Body of pancreas (tissue), 4 donors: ENCODE measurements at places on chromosomes 6 and 20.

GRCh38 chr6:109034526-109034925 is 60.1 kb downstream of the SESN1 start:
- DNase-seq, result no peak

DNA sequence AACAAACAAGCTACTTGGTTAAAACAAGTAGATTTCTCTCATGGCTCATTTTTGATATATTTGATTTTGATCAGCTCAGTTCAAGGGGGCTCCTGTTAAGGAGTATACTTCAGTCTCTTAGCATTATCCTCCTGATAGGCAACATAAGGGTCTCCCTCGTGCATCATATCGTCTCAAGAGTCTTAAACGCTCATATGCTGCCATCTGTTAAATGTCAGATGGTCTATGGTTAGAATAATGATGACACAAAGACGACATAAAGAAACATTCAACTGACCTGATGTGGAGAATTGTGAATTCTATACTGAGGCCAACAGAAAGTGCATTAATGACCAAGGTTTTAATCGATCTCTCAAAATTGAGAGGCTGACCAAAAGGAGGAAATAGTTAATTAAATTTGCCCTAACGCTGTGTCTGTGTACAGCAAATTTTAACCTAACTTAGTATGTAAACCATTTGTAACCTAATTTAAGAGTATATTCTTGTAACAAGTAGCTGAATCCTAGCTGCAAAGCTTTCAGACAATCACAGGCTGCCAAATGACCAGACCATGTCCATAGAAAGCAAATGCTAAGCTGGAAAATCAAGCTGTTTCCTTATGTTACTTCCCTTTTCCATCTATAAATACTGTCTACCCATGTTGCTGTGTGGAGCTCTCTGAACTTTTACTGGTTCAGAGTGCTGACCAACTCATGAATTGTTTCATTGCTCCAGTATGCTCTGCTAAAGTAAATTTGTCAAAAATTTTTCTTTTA is 1688.5 kb downstream of the GRIK2 start:
- no peak for DNase-seq

DNA sequence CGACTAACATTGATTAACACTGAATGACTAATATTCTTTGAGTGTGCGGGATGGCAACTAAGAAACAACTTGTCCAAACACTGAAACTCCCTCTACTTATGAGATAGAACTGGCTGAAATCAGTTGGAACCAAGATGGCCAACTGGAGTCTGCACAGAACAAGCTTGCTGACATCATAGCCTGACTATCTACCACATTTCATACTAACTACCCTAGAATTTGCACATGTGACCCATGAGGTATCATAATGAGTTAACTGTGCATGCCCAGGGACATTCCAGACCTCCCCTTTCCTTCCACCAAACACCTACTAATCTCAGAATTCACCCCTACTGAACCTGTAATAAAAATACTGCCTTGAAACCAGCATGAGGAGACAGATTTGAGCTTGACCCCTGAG is 43.2 kb downstream of the PHIP start:
- no peak for DNase-seq

DNA sequence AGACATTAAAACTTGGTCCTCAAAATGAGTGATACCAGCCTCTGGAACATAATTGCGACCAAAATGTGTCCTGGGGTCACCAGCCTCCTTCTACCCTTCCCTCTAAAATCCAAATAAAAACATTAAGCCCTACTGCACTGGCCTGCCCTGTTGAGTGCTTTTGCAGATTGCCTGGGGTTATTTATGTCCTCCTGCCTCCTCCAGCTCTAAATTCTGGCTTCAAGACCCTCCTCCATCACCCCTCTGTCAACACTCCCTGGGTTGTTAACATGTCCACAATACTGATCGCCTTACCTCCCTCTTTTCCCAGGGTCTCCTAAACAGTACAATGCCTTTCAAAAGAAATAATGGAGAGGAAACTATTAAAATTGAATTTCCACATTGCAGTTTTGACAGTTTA is 327.5 kb downstream of the NRN1 start:
- no peak for DNase-seq

DNA sequence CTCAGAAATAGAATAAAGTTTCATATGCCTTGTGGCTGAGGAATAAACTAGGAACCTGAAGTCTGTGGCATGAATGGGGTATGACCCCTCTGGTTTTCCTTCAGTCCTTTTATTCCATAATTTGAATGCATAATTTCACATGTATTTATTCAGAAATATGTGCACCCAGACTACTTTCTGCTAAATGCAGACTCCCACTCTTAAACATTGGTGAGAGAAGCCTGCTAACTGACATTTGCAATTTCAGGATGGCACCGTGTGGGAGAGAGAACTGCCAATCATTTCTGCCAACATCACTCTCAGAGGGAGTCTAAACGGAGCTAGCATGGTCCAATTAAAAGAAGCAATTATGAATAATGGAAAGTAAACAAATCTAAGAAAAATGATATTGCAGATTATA is 141.3 kb downstream of the ADGRB3 start:
- DNase-seq, result no peak

- no peak for DNase-seq
These were observed 98.5 kb downstream of the PHACTR1 start for GRCh38 chr6:12815089-12815488.

- DNase-seq, result no peak
These were observed 859.7 kb upstream of the ADGRB3 start for GRCh38 chr6:67775333-67775732.

DNA sequence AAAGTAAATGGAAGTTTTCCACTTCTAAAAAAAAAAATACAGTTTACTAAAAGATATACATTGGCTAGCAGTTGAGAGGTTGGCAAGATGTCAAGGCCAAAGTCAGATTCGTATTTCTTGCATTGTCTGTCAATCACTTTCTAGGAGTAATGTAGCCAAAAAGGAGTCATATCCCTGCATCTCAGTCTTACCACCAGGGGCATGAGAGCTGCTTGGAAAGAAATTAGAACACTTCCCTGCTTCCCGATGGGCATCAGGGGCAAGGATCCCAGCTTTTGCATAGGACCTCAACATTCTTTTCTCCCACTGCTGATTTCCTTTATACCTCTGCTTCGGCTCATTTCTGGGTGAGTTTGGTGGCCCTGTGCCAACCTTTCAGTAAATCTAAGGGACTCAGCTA is 581.0 kb upstream of the MAP3K7 start:
- DNase-seq, result no peak

GRCh38 chr6:150163970-150164369 is 21.1 kb downstream of the PPP1R14C start:
- DNase-seq, result no peak

DNA sequence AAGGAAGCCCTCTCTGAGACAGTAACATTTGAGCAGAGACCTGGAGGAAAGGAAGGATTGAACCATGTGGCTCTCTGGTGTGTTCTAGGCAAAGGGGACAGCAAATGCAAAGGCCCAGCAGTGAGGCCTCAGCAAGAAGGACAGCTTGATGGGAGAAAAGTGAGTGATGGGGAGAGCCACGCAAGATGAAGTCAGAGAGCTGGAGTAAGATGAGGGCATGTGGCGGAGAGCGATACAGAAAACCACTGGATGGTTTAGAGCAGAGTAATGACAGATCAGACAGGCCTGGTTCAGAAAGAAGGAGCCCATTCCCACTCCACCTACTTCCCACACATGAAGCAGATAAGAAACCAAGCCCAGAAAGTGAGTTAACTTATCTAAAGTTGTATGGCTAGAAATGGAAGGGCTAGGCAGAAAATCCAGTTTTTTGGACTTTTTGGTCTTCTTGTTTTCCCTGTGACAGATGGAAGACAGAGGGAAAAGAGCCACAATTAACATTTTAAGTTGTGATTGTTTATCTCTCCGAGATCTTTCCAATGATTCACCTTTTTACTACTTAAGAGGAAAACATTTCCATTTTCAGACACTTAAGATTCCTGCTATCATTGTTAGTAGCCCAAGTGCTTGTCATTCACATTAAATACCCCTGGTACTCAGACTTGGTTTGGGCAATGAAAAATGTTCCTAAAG is 723 bp upstream of the SNPH start:
- no peak for DNase-seq

- peak; percentile 90 for DNase-seq
These were observed 19.8 kb upstream of the SCP2D1 start for GRCh38 chr20:18793625-18794427.

DNA sequence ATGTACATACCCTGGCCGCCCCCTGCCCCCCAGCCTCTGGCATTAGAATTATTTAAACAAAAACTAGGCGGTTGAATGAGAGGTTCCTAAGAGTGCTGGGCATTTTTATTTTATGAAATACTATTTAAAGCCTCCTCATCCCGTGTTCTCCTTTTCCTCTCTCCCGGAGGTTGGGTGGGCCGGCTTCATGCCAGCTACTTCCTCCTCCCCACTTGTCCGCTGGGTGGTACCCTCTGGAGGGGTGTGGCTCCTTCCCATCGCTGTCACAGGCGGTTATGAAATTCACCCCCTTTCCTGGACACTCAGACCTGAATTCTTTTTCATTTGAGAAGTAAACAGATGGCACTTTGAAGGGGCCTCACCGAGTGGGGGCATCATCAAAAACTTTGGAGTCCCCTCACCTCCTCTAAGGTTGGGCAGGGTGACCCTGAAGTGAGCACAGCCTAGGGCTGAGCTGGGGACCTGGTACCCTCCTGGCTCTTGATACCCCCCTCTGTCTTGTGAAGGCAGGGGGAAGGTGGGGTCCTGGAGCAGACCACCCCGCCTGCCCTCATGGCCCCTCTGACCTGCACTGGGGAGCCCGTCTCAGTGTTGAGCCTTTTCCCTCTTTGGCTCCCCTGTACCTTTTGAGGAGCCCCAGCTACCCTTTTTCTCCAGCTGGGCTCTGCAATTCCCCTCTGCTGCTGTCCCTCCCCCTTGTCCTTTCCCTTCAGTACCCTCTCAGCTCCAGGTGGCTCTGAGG is 7.6 kb downstream of the CDKN1A start:
- DNase-seq, result peak; percentile 45

DNA sequence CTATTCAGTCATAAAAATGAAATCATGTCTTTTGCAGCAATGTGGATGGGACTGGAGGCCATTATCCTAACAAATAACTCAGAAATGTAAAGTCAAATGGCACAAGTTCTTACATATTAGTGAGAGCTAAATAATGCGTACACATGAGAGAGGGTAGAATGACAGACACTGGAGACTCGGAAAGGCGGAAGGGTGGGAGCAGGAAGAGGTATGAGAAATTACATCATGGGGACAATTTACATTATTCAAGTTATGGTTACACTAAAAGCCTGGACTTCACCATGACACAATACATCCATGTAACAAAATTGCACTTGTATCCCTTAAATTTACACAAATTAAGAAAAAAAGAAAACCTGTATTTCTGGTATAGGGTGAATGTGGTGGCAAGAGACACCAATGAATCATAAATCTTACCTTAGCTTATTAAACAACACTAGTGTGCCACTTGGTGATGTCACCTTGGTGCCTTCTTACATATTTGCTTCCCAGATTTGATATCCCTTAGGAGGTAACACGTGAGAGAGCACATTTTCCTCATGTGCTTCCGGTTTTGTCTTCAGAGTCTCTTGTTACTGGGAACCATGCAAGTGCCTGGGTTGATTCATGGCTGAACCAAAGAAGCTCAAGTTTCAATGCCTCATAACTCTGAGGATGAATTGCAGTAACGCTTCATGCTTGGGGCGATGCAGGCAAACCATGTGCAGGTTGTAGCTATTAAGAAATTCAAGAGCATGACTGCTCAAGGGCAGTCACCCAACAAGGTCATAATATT is 84.6 kb downstream of the DCDC2 start:
- DNase-seq, result no peak

- no peak for DNase-seq
These were observed 433 bp downstream of the QRSL1 start for GRCh38 chr6:106629859-106630163.

- DNase-seq, result no peak
These were observed 11.3 kb upstream of the TMEM181 start for GRCh38 chr6:158548418-158549161.

- DNase-seq, result peak; percentile 25
These were observed 50.7 kb upstream of the INSM1 start for GRCh38 chr20:20317195-20317594.

DNA sequence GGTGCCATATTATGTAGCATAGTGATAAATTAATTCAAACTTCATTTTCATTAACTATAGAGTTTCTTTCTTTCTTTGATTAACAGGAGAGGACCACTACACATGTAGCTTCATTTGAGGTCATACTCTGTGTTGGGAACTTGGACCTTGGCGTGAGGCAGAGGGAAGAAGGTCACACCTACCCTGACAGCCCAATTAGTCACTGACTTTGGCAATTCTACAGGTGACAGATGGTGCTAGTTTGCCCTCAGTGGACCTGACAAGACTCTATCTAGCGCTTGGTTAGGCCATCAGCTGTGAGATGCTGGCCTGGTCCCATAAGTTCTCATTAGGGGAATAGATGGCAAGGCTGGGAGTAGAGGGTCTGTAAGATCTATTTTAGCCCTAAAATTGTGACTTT is 14.2 kb downstream of the SLX4IP start:
- DNase-seq, result no peak

DNA sequence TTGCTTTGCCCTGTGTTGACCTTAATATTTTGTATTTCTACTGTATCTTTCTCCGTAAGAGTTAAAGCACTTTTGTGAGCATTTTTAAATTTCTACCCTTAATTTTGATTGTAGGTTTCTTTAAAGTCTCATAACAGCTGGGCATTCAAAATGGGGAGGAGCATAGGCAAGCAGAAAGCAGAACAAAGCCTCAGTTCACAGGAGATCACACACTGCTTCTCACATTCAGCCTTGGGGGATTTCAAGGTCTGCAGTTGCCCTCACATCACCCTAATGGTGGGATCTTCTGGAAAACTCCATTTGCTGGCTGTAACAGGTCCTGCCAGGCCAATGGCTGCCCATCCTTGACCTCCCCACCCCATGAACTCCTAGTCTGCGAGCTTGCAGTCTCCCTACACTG is 292.9 kb downstream of the PHACTR1 start:
- DNase-seq, result no peak
